ENCODE measurements at places on chromosomes 7 and 10.

DNA sequence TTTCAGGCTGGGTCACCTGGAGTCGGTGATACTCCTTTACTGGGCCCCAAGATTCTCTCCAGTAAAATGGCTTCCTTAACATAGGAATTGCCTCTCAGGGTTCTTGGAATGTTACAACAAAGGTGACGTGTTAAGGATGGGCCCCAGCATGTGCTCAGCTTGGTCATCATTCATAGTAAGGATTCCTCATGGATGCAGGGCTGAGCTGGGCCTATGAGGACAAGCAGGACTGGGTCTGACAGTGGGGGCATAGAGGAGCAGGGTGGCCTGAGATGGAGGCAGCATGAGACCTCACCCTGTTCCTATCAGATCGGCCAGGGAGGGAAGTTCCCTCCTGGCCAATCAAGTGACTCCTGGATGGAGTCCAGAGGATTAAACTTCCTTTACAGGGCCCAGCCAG lies 12.8 kb upstream of the MBL2 start:
- no peak for DNase-seq

GRCh38 chr7:36565792-36566356 lies 158.4 kb downstream of the AOAH start:
- no peak for DNase-seq

DNA sequence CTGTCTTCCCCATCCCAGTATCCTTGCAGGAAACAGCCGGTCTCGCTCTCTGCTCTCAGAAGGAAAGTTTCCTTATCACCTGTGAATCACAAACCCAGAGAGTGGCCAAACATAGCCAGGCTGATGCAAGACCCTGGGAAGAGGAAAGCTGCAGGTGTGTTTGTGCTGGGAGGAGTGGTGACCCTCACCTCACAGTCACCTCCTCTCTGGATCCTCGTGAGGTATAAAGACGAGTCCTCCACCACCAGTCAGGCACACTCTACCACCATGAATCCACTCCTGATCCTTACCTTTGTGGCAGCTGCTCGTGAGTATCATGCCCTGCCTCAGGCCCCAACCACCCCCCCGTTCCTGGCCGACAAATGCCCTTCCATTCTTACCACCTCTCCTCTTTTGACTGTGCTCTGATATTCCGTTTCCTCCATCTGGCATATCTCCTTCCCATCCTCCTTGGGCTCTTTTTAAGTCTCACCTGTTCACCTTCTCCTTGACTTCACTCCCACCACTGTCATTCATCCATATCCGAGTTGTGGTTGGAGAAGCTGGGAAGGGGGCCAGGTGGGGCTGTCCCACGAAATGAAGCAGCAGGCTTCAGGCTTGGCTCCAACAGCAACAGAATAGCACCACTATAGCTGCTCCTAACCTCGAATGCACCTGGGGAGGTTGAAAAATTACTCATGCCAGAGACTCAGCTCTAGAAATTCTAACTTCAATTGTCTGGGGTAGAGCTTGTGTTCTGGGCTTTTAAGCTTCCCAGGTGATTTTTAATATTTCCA lies at the start of gene PRSS1:
TSS of gene PRSS1 (plus strand) at position 255 of the 776 bp plus-strand sequence. CDS start at position 268, 13 bp downstream.
- DNase-seq, result no peak

- no peak for DNase-seq
Measured at GRCh38 chr10:7593063-7593462, 73.7 kb downstream of the ITIH5 start.

DNA sequence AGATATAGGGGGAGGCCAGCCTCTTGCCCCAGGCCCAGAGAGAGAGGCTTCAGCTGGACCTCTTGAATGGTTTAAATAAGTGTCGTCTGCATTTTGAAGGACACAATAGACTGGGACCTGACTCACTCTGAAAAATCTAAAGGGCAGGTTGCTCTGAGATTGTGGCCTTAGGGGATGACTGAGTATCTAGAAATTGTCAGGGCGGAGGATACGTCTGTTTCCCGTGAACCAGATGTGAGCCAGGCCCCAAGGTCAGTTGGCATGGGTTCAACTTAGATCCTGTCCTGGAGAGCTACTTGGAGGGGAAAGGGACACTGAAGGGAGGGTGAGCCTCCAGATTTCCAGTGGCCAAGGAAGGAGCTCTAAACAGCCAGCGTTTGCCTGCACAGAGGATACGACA lies 110.2 kb downstream of the CHN2 start:
- DNase-seq, result no peak

DNA sequence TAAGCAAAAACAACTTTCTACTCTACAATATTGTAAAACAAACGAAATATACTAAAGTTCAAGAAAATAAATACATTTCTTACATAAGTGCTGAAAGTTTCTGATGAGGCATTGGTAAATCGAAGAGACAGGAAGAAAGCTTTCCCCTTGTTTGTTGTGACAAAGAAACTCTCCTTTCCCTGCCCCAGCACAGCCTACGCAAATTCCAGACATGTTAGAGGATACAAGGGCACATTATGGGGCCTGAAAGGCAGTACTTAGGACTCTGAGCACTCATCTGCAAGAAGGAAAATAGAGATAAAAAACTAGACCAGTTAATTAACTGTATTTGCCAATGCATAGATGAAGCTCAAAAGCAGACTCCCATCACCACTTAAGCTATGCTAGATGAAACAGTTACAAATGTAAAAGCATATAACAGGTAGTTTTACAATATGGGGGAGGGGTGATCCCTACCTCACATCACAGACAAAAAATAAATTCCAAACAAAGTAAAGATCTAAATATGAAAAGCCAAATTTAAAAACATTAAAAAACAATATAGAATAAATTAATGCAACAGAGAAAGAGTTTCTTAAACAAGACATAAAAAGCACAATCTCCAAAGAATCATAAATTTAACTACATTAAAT lies 21.8 kb downstream of the ARHGAP19 start:
- no peak for DNase-seq

- no peak for DNase-seq
Measured at GRCh38 chr7:50317221-50317678, 12.7 kb downstream of the IKZF1 start.

GRCh38 chr7:12905671-12906070 lies 218.2 kb downstream of the ARL4A start:
- no peak for DNase-seq

- DNase-seq, result no peak
Measured at GRCh38 chr7:158950914-158951635, 94.7 kb downstream of the DYNC2I1 start.

GRCh38 chr10:119370972-119371703 lies 163.8 kb downstream of the GRK5 start:
- no peak for DNase-seq

GRCh38 chr7:130222-130572 lies 62.2 kb upstream of the FAM20C start:
- DNase-seq, result no peak

DNA sequence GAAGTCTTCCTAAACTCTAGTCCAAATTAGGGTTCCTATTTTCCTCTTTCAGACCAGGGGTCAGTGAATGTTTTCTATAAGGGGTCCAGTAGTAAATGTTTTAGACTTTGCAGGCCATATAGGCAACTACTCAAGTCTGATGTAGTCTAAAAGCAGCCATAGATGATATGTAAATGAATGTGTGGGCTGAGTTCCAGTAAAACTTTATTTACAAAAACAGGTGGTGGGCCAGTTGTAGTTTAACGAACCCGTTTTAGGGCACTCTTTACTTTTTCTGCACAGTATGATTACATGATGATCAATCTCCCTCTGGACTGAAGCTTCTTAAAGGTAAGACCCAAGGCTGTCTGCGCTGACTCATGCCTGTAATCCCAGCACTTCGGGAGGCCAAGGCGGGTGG lies 243.6 kb downstream of the CAMK1D start:
- DNase-seq, result no peak

DNA sequence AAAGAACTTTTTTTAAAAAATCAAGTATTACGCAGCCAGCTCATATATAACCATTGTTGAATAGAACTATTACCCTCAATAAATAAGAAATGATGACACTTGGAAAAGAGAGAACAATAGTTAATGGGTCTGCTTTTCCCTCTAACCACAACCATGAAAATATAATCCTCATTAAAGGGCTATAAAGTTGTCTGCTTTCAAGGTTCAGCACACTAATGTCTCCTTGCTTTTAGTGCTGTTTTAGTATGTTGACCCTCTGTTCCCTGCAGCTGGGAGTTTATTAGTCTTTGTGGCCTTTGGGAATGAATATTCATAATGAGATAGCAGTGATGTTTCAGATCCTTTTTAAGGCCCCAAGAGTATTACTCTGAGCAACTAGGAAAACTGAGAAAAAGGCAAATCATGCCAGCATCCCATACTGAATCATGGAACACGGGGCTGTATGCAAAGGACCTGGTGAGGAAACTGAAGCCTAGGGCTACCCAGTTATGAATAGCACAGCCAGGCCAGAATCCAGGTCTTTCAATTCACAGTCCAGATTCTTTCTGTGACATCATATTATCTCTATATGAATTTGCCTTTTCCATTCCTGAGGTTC lies 332.0 kb upstream of the LRGUK start:
- DNase-seq, result no peak
